ENCODE measurements at places on chromosomes 6 and 20.

DNA sequence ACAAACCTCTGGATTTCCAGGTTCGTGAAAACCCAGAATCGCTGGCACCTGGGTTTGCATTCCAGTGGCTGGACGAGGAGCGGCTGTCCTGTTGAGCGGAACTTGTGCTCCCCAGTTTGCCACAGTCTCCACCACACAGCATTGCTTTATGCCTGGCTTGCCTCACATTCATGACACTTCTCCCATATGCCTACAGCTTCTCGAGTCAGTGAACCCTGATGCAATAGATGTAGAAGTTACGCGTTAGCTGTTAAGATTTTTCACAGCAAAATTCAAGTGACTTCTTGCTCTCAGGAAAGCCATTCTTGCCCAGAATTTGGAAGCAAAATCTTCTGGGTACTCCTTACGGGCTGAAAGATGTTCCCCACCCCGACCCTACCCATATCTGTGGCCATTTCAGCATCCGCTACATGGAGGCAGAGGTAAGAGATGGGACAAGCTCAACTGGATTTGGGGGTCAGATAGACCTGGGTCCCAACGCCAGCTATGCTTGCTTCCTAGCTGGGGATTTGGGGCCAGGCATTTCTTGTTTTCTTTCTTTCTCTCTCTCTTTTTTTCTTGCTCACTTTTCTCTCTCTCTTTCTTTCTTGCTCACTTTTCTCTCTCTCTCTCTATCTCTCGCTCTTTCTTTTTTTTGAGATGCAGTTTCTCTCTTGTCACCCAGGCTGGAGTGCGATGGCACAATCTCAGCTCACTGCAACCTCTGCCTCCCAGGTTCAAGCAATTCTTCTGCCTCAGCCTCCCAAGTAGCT lies 12.4 kb upstream of the GDAP1L1 start:
- no peak for DNase-seq

GRCh38 chr6:167996424-167997199 lies 859 bp upstream of the KIF25 start:
- DNase-seq: no peak

DNA sequence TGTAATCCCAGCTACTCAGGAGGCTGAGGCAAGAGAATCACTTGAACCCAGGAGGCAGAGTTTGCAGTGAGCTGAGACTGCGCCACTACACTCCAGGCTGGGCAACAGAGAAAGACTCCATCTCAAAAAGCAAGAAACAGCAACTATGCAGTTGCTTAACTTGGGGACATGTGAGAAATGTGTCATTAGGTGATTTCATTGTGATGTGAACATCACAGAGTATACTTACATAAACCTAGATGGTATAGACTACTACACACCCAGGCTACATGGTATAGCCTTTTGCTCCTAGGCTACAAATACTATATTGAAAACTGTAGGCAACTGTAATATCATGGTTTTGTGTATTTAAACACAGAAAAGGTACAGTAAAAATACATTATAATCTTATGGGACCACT lies 3.3 kb upstream of the COQ3 start:
- no peak for DNase-seq

DNA sequence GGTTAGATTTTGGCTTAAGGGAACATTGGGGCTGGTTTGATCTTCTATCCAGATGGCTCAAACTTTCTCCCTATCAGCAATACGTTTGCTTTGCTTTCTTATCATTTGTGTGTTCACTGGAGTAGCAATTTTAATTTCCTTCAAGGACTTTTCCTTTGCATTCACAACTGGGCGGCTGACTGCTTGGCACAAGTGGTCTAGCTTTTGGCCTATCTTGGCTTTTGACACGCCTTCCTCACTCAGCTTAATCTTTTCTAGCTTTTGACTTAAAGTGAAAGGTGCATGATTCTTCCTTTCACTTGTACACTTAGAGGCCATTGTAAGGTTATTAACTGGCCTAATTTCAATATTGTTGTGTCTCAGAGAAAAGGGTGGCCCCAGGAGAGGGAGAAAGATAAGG lies 254.9 kb downstream of the PLCB1 start:
- no peak for DNase-seq

DNA sequence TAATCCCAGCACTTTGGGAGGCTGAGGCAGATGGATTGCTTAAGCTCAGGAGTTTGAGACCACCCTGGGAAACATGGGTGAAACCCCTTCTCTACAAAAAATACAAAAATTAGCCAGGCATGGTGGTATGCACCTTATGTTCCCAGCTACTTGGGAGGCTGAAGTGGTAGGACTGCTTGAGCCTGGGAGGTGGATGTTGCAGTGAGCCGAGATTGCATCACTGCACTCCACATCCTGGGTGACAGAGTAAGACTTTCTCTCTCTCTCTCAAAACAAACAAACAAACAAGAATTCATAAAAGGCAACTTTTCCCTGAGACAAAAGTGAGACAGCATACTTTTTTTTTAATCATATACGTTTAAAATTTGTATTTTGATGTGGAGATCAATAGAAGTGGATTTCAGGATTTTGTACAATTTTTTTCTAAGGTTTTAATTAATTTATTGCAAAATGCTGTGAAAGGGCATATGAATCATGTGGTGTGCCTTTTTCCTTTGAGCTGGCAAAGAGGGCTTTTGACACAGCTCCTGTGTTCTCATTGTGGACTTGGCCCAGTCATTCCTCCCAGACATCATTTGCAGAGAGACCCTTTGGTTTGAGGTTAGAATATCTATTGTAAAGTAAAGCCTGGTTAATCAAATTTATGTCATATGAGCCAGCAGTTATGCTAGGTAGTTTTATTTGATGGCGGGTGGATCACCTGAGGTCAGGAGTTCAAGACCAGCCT lies 77.1 kb downstream of the TULP4 start:
- DNase-seq: no peak

DNA sequence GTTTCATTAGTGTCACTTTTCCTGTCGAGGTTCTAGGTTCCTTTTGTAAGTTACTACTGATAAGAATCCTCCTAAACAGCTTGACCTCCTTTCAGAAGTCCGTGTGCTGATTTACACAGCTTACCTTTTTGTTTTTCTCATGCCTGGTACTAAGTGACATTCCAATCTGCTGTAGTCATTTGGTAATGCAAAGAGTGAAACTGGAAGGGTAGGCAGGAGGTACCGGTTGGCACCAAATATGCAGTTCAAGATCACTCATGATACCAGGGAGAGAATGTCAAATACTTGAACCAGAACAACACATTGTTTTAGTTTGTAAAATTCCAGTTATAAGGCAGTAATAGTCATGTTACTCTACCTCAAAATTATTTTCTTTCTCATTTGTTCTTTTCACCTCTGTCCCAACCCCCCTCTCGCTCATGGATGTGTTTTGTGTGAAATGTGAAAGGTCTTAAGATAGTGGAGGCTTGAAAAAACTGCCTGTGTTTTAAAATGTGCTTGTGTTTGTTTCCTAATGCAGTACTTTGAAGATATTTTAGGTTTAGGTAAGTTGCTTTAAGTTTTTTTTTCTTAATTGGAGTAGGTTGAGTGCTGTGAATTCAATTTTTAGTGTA lies 23.2 kb downstream of the AFDN start:
- DNase-seq: no peak
